ENCODE measurements at places on chromosomes 5 and 9.

DNA sequence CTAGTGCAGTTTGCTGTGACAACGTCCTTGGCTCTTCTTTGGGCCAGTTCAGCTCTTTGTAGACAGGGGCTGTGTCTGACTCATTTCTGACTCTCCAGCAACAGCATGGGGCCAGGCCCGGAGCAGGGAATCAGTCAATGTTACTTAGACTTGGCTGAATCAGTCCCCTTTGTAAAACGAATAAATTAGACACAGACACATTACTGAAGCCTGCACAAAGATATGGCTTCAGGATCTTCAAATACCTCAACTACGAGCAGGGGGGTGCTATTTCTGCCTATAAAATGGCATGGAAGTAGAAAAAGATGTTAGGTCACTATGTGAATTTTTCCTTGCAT is 204.7 kb downstream of the TTLL11 start:
- no peak for DNase-seq

DNA sequence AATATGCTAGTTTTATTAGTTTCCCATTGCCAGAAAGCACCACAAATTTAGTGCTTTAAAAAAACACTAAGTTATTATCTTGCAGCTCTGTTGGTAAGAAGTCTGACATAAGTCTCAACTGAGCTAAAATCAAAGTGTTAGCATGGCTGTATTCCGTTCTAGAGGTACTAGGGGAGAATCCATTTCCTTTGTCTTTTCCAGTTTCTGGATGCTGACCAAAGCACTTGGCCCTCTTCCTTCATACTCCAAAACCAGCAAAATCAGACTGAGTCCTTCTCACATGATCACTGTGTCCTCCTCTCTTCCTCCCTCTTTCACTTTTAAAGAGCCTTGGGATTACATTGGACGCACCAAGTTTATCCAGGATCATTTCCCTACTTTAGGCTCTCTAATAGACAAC is 9.5 kb downstream of the CDH18 start:
- DNase-seq, result no peak

GRCh38 chr9:13467157-13467556 is 187.7 kb upstream of the MPDZ start:
- DNase-seq, result no peak

DNA sequence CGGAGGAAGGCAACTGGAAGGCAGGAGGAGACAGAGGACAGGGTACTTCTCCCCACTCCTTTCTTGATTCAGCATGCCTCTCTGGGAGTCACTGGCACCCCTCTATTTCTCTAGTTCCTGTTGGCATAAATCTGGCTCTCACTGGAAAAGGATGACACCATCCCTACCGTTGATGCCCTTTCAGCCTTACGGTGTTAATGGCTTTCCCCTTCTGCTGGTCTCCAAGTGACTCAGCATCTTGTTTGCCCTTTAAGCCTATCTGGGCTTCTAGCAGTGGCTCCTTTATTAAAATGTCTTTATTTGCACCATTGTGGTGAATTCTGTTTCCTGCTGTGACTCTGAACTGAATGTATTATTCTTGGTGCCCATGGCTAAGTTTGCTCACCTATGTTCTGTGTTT is 227.3 kb upstream of the GLRA1 start:
- DNase-seq, result no peak

DNA sequence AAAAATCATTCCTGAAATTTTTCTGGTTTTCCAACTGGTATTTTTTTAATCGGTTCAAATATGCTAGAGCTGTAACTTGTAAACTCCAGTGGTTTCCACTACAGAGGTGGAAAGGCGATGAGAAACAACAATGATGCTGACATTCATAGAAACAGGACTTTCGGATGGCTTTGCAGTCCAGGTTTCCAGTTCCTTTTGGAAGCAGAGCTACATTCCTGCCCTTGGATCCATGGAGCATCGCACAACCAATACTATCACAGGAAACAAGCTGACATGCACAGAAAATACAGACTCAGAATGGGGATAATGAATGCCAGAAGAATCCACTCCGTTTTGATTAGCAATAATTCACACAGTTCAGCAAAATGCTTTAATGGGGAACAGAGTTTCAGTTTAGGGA is 140.0 kb downstream of the EPB41L4A start:
- DNase-seq, result no peak

DNA sequence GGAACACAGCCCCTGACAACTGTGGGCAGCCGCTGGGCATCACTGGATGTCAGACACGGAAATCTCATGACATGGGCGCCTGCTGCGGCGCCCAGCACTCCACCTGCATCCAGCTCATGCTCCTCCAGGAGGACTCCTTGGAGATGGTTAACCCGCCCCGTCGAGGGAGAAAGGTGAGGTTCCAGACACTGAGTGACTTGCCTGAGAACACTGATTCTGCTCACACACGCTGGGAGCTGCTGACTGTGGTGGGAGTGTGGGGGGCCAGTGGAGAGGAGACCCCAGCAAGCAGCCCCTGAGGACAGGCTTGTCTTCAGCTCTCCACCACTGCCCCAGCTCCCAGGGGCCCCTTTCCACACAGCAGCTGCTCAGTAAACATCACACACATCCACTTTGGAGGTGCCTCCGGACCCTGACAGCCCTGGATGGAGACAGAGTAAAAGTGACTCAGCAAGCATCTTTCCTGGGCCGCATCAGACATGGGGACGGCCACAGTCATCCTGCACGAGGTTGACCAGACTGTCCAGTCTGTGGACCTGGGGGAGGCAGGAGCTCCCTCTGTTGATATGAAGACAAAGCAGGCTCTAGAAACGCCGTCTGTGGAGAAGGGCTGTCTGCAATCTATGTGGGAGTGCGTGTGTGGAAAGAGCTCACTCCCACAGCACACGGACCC is 283.7 kb upstream of the IRX4 start:
- no peak for DNase-seq

DNA sequence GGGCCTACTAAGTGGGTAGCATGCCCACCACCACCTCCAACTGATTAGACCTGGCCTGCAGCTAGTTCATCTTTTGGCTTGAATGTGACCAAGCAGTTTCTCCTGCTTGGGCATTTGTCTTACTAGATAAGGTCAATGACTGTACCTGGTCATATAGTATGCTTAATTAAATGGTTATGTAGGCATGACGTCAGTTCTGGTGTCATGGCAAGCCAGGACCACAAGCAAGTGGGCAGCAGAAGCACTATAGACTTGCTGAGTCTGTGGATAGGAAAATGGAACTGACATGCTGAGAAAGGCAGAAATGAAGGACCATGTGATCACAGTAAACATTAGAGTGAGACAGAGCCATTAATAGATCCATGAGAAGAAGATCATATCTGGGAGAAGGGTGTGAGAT is 55.6 kb upstream of the C6 start:
- no peak for DNase-seq

- DNase-seq, result no peak
Measured at GRCh38 chr9:89376741-89377351, 58.5 kb downstream of the SECISBP2 start.

GRCh38 chr9:129641750-129642585 is at the start of gene ASB6:
Gene ASB6 (minus strand): TSS chr9:129642151. CDS start chr9:129641999, 152 bp downstream.
- peak; percentile 100 for DNase-seq

- DNase-seq, result no peak
Measured at GRCh38 chr5:9834871-9835770, 205.0 kb upstream of the TAS2R1 start.

- DNase-seq, result no peak
Measured at GRCh38 chr9:81665322-81665871, 23.9 kb downstream of the TLE1 start.

- DNase-seq, result peak; percentile 9
Measured at GRCh38 chr9:80175286-80176150, 603.8 kb downstream of the TLE4 start.

DNA sequence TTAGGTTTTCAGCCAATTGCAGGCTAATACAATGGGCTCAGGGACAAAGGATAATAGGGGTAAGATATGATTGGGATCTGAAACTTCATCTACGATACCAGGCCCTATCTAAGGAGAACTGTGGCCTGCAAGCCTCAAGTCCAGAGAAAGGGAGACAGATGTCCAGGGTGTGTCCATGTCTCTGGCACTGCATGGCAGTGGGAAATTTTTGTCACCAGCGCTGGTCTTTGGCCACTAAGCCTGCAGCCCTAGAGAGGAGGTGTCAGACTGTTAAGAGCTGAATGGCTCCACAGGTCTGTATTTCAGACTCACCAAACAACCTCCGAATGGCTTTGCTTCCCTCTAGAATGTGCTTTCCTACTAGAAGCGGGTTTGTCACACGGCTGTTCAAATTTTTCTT is 6.6 kb upstream of the CNOT6 start:
- no peak for DNase-seq

GRCh38 chr5:55406292-55406691 is 98.5 kb downstream of the MTREX start:
- no peak for DNase-seq

DNA sequence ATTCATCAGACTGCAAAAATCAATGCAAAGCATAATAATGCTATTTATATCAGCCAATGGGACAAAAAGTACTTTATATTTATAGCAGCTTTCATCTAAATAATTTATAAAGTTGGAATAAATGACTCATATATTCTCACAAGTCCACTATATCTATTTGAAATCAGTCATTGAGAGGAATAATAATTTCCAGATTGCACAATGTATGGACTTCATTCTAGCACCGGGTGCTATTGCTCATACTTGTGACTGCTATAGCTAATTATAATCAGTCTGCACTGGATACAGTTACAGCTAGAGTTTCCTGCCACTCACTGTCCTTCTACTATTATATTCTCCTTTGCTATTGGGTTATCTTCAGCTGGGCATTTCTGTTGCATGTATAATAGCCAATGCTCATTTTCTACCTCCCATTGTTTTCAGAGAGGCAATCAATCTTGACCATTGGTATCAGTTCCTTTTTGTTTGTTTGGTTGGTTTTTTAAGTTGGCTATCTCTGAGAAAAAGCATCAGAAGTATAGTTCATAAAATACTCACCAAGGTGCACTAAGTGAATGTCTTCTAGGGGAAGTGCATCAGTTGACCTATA is 1.9 kb downstream of the CDH18 start:
- DNase-seq, result no peak

DNA sequence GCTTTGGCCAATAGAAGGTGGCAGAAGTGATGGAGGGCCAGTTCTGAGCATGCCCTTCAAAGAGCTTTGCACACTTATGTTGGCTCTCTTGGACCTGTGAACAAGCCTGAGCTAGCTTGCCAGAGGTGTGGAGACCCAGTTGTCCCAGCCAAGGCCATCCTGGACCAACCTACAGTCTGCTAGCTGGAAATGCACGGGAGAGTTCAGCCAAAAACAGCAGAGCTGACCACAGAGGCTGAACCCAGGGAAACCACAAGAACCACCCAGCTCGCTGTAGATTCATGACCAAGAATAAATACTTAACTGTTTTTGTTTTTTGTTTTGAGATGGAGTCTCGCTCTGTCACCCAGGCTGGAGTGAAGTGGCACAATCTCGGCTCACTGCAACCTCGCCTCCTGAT is 65.4 kb upstream of the HAND1 start:
- no peak for DNase-seq

GRCh38 chr9:84600739-84601138 is 68.8 kb upstream of the NTRK2 start:
- DNase-seq, result no peak

- DNase-seq, result no peak
Measured at GRCh38 chr9:133932633-133933032, 59.5 kb downstream of the VAV2 start.

DNA sequence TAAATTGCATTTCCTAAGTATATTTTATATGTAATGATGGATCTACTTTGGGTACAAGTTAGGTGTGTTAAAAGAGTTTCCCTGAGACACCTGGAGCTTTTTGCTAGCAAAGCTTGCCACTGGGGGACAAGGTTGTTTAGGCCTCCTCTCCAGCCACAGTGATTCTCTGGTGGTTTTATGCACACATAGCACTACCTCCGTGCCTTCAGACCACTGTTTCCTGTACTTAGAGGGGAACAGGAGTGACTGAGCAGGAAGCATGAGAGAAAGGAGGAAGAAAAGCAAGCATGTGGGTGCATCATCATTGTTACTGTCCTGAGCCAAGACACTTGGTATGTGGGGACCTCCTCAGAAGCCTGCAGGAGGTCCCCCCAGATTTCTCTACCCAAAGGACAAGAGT is 272.1 kb downstream of the RASEF start:
- DNase-seq, result no peak

All from neural crest cell (in vitro differentiated cells).